ENCODE measurements at places on chromosomes 5 and 9.

DNA sequence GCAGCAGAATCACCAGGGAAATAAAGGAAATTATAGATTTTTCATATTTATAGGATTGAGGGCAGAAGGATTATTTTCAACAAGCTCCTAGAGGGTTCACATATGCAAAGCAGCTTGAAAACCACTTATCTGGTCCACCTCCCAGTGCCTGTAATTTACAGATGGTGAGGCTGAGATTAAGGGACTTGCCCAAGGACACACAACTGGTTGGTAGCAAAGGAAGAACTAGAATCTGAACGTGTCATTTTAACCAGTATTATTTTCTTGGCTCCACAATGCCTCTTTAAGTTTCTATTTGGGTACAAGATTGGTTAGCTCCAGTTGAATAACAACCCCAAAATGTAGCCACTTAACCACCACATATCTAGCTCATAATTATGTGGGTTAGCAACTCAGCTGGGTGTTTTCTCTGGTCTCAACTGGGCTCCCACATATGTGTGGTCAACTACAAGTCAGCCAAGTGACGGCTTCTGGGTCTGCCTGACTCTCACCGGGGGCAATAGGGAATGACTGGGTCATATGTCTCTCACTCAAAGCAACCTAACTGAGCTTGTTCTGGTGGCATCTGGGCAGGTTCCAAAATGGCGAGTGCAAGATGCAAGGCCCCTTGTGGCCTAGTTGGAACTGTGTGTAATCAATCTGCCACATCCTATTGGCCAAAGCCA lies 127.7 kb downstream of the ZDHHC21 start:
- no peak for DNase-seq

DNA sequence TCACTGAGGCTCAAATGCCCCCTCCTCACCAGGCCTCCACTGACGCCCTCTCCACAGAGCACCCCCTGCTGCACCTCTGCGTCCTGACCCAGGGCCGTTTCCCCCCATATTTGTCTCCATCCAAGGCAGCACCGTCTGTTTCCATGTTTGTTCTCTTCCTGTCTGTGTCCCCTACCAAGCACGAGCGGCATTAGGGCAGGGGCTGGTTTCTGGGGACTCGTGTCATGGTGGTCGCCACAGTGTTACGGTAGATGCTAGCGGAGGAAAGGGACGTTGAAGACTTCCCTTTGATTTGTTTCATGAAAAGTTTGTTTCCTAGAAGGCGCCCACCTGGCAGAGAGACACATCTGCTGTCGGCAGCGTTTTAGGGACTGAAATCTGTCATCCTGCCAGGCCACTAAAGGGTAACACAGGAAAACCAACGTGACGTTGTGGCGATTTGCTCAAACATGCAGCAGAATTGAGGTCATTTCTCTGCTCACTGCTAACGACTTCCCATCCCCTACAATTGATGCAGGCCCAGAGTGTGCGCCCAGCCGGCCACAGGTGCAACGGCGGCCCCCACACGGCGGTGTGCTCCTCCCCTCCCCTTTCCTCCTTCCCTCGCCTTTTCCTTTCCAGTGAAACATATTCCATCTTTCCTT lies 79.3 kb upstream of the IRX4 start:
- no peak for DNase-seq

DNA sequence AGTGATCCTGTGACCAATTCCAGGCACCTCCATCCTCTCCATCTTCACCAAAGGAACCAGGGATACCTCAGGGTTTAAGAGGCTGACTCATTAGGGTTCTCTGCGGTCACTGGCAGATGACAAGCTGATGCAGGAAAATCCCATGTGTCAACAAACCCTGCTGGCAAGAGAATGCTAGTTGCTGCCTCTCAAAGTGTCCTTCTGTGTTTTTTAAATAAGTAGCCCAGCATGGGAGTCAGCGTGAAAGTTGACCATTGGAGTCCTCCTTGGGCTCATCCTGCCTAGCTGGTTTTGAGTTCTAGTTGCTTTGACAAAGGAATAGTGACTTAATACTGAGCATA lies 200.2 kb downstream of the SLIT3 start:
- no peak for DNase-seq

GRCh38 chr5:133703935-133704334 lies 91.6 kb upstream of the FSTL4 start:
- DNase-seq: no peak

GRCh38 chr9:136017289-136018190 lies 56.4 kb upstream of the UBAC1 start:
- DNase-seq: peak; percentile 76

- no peak for DNase-seq
Observed at GRCh38 chr9:91799113-91799744, 150.8 kb downstream of the ROR2 start.

DNA sequence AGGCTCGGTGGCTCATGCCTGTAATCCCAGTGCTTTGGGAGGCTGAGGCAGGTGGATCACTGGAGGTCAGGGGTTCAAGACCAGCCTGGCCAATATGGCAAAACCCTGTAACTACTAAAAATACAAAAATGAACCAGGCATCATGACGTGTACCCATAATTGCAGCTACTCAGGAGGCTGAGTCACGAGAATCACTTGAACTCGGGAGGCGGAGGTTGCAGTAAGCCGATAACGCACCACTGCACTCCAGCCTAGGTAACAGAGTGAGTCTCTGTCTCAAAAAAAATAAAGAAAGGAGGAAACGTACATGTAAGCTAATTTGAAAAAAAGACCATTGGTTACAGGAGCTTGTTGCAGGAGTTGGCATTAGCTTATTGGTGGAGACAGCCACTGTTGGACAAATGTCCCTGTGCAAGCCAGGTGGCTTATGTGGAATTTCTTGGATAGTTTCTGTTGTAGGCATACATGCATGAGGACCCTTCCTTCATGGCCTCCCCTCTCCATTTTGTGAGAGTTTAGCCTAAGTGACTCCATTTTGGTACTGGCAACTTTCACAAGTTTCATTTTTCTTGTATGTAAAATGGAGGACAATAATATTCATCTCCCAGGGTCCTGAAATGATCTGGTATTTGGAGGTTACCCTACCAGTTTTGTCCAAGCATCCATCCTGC lies 16.8 kb upstream of the RAB14 start:
- no peak for DNase-seq

GRCh38 chr5:168217497-168217896 lies 73.9 kb upstream of the WWC1 start:
- no peak for DNase-seq

GRCh38 chr5:173317091-173317730 lies 11.0 kb downstream of the STC2 start:
- no peak for DNase-seq

DNA sequence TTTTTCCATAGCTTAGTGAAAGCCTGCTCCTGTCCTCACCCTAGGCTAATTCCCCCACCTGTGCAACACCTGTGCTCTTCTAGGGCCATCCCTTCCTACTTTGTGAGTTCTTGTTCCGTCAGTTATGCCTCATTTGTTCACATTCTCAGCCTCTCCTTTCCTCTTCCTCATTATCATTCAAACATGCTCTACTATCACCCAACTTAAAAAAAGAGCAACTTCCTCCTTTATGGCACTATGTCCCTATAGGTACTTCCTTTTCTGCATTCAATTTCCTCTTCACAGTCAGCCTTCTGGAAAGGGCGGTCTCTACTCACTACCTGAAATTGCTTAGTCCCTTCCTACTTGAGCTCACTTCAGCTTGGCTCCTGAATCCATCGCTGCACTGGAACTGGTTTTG lies 111.8 kb upstream of the LHFPL2 start:
- DNase-seq: no peak

DNA sequence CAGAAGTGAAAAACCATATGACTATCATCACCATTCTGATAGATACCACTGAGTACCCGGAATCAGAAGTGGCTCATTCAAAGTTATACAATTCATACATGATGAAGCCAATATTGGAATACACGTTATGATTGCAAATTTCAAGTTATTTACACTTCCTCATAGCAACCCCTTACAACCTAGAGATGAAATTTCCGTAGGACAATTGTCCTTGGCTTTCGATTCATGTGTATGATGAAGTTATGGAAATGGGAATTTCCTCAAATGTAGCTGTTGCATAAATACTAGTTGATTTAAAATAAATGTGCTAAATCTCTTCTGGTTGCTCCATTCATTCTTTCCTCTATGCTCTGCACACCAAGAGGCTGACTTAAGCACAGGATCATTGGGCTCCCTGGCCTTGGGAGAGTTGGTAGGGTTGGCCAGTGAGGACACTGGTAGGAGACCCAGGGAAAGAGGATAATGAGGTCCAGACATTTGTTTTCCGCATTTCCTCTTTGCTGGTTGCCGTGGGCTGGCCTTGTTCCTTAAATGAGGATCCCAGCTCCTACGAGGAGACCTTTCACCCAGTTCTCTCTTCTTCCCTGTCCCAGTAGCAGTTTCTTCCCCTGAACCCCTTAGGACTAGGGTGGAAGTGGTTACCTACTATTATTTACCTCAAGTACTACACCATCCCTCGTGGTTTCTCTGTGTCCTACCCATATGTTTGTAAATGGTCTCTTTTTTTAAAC lies 90.3 kb downstream of the ZNF474 start:
- DNase-seq: no peak

DNA sequence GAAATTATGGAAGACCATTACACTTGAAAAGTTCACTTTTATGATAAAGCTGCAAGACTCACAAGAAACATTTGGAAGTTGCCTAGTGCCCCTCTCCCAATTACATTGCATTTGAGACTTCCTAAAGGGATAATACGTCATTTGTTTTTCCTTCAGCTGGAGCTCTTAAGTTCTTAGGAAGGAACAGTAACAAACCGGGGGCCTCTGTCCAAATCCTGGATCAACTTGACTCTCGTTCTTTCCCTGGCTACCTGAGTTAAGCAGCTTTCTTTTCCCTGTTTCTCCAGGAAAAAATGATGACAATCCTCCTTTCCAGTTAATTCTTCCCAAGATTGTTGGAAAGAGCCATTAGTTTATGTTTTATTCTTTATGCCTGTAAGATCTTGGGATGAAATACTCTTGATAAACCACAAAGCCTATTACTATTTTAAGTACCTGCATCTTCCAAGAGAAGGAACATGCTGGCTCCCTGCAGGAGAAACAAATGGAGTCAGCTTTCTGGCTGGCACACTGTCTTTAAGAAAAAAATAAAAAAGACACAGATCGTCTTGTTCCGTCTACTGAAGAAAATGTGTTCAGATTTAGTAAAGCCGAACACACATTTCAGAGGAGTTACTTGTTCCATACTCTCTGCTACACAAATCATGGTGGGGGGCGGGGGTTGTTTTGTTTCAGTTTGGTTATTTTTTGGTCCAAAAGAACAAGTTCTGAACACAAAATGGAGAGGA lies 297.9 kb downstream of the EFNA5 start:
- DNase-seq: no peak

DNA sequence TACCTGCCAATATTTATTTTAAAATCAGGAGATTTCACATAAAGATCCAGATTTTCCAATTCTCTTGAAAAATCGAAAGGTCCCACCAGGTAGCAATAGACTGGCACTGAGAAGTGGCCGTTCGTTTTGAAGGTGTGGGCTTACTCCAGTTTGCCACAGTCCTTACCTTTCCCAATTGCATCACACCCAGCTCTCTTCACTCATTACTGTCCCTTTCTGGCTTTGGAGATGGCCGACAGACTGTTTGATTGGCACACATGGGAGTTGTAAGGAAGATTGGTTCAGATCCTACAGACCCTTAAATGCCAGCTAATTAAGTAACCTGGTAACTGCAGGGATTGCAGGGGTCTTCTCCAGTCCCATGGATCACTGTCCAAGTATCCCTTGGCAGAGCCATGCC lies 68.7 kb upstream of the LARP1 start:
- DNase-seq: no peak

DNA sequence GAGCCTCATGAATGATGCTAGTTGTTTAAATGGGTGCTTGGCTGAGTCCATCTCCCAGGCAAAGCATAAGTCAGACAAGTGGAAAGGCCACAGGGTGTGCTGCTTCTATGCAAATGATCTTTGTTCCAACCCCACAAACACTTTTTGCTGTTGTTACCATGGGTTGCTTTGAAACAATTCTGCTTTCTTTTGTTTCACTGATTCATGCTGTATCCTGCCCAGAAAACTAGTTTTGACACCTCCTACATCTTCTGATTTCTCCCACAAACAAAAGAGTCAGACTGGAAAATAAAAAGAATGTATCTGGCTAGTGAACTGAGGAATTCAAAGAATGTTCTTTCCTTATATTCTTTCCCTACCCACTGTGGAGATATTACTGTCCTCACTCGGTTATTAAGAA lies 298.6 kb downstream of the DIRAS2 start:
- no peak for DNase-seq

DNA sequence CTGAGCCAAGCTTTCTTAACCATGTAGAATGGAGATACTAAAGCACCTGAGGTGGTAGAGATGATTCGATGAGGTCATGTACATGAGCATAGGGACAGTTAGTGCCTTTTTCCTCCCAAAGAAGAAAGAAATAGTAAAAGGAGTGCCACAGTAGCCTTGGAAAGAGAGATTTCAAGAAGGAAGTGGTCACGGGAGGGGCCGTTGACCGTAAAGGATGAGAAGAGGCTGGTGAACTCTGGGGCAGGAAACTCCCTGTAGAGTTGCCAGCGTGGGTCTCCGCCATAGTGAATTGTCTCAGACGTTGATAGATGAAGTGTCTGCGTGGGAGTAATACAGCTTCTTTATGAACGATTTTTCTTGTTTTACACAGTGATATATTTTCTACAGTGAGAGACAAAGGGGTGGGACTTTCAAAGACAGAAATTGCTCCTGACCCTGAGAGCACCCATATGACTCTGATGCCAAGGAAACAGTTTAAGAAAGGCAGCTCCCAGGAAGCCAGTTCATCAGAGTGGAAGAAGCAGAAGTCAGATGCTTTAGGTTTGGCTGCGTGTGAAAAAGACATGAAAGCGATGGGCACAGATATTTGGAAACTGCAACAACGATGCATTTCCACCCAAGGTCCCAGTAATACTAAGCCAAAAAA lies 41.3 kb downstream of the UGCG start:
- DNase-seq: peak; percentile 68

- DNase-seq: no peak
Observed at GRCh38 chr5:132101385-132101880, 27.8 kb downstream of the CSF2 start.

- no peak for DNase-seq
Observed at GRCh38 chr9:124436320-124436719, 13.9 kb upstream of the ADGRD2 start.

DNA sequence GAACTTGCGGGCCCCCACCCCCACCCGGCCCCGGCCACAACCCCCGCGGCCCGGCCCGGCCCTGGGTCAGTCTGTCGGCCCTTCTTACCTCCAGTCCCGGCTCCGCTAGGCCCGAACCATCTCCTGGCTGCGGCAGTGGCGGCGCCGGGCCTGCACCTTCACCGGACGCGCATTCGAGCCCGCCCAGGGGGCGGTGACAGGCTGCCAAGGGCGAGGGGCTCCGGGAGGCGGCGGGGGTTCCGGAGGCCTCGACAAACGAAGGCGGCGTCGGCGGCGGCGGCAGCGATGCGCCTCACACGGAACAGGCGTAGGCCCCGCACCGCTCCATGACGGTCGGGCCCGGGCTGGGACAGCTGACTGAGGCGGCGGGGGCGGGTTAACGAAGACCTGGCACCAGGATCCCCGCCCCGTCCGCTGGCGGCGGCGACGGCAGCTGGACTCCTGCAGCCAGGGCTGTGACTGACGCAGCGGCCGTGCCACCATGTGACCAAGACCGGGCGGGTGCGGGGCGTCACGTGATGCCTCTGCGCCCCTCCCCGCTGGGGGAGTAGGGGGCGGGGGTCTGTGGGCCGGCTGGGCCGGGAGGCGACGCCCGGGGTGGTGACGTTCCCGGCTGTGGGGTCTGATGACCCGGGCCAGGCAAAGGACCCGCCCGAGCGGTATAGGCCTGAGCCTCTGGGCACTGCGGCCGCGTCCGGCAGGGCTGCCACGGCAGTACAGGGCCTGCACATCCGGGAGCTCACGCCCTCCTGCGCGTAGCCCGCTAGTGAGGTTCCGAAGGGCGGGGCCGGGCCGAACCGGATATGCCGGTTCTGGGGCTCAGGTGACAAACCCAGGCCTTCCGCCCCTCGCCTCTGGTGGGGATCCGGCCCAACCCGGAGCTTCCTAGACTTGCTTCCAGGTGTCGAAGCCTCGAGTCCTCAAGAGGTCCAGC lies at the start of gene AFF4:
Gene AFF4 (minus strand): TSS at position 464 of the 934 bp plus-strand sequence. CDS start 26,445 bp downstream, outside the sequence.
- peak; percentile 99 for DNase-seq
